T-helper 17 cell (primary cell): ENCODE measurements at places on chromosomes 5 and 9.

- DNase-seq, result no peak
Measured at GRCh38 chr9:34428325-34428958, 29.9 kb downstream of the FAM219A start.

- DNase-seq, result no peak
Measured at GRCh38 chr5:1796371-1797102, 3.1 kb downstream of the MRPL36 start.

DNA sequence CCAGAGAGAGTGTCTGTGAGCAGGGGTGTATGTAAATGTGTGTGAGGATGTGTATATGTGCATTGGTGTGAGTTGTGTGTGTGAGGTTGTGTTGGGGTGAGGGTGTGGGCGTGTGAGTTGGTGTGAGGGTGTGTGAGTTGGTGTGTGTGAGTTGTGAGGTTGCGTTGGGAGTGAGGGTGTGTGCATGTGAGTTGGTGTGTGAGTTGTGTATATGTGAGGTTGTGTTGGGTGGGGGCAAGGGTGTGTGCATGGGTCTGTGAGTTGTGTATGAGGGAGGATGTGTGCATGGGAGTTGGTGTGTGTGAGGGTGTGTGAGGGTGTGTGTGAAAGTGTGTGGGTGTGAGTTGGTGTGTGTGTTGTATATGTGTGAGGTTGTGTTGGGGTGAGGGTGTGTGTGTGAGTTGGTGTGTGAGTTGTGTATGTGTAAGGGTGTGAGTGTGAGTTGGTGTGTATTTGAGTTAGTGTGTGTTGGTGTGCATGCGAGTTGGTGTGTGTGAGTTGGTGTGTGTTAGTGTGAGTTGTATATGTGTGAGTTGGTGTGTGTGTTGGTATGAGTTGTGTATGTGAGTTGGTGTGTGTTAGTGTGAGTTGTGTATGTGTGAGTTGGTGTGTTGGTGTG is 161.6 kb upstream of the IER5L start:
- DNase-seq, result no peak

- DNase-seq, result no peak
Measured at GRCh38 chr5:14928661-14929060, 57.1 kb upstream of the ANKH start.

- DNase-seq, result no peak
Measured at GRCh38 chr9:71910650-71911060, 338 bp downstream of the ABHD17B start.

DNA sequence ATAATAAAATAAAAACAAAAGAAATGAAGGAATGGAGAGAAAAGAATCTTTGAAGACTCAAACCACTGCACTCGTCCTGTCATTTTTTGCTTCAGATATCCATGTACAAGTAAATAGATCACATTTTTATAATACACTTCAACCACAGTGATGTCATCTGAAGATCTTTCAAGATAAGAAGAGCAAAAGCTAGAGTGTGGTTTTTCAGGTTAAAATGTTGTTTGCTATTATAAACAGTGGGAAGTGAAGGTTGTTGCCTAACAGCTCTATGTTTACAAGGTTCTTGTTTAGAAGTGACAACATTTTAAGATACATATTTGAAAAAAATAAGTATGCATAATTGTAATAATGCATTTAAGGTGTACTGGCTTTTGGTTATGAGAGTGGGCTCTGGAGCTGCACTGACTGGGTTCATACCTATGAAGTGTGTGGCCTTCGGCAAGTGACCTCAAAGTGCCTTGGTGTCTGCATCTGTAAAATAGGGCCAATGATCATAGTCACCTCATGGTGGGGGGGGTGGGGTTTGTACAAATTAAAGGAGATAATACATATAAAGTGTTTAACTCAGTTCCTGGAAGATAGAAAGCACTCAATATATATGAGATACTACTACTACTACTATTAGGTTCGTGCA is 45.5 kb upstream of the IL7R start:
- no peak for DNase-seq

- DNase-seq, result no peak
Measured at GRCh38 chr9:15417626-15418025, 5.0 kb upstream of the SNAPC3 start.

DNA sequence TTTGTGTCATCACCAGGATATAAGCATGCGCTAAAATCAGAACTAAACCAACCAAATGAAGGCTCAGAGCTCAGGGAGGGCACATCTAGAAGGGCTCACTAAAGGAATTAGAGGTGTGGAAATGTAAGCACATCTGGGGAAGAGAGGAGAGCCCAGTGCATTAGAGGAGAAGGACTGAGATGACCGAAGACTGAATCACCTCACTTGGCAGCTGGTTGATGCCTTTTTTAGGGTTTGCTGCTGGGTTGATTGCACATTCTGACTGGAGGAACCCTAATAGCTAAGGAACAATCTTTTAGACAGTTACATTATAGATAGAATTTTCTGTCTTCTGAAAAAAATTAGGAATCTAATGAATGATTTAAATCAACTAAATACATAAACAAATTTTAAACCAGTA is 8.2 kb upstream of the IFNA21 start:
- DNase-seq, result no peak

GRCh38 chr9:75002422-75003023 is 25.6 kb downstream of the CARNMT1 start:
- no peak for DNase-seq

GRCh38 chr9:93648836-93649235 is 72.5 kb downstream of the PHF2 start:
- DNase-seq, result no peak

DNA sequence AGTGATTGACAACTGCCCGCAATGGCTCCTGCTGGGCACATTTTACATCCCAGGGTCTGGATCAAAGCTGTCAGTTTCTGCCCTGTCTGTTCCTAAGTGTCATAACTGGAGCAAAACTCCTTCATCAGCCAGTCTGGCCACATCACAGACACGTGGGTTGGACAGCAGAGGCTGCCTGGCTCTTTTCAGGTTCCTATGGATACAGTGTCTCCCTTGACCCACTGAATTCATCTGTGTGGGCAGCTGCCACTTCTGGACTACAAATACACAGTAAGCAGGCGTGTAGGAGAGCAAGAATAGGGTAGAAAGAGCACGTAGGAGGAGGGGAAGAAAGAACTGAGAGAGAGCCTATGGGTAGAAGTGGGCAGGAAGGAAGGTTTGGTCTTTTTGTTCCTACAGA is 238.0 kb downstream of the ENC1 start:
- DNase-seq, result no peak

- no peak for DNase-seq
Measured at GRCh38 chr9:95736891-95737522, 138.5 kb upstream of the ERCC6L2 start.

- no peak for DNase-seq
Measured at GRCh38 chr5:132022737-132023136, 11.3 kb upstream of the ACSL6 start.

DNA sequence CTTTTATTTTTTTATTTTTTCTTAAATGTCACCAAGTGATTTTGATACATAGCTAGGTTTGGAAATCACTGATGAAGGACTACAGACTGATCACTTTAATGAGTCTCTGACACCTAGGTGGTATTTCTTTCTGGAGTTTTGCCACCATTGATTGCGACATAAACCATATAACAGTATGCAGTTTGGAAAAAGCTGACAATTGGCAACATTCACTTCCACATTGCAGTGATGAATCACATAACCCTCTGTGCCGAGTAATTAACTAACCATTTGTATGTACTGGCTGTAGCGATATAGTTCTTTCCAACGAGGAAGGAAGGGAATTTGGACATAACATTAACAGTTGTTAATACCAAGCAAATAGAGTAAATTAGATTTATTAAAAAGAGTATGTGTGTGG is 222.9 kb upstream of the EFNA5 start:
- no peak for DNase-seq

DNA sequence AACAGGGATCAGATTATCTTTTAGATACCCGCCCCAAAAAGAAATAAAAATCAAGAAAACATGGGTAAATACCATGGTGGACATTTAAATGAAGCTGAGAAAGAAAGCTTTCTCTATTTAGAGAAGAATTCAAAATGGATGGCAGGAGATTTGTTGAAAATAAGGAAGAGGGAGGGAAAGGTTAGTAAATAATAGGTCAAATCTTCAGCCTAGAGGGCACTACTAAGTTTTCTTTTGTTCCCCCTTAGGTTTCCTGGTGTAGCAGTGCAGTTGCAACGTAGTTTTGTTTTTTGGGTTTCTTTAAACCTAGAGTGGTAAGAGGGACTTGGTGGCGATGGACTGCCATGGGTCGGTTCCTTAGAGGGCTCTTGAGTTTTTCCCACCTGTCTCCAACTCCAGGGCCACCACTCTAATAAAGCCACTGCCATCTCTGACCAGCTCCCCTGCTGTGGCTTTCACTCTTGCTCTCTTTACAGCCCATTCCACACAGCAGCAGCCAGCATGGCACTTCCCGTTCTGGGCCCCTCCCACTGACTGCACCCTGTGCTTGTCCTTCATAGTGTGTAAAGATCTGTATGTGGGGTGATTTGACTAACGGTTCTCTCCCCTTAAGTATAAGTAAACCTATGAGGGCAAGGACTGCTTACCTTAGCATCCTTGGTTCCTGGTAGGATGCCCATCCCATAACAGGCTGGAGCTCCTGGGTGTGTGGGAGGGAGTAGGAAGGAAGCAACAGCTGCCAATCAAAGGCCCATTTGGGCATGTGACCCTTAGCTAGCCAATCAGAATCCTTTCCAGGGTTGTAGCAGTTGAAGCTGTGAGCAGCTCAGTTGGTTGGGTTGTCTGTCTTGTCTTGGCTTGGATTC is 118.3 kb downstream of the SLC1A3 start:
- no peak for DNase-seq

DNA sequence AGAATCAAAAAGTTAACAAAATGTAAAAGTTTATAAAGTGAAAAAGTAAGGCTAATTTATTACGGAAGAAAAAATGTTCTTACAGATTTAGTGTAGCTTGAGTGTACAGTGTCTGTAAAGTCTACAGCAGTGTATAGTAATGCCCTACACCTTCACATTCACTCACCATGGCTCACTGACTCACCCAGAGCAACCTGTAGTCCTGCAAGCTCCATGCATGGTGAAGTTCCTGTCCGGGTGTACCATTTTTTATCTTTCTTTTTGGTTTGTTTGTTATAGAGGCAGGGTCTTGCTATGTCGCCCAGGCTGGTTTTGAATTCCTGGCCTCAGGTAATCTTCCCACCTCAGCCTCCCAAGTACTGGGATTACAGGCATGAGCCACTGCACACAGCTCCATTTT is 93.6 kb downstream of the MED27 start:
- no peak for DNase-seq

GRCh38 chr5:92927291-92927778 is 653.7 kb downstream of the NR2F1-AS1 start:
- DNase-seq, result no peak

- DNase-seq, result no peak
Measured at GRCh38 chr5:2744485-2744884, 7.0 kb downstream of the IRX2 start.

- no peak for DNase-seq
Measured at GRCh38 chr5:45862763-45863162, 166.6 kb upstream of the HCN1 start.

DNA sequence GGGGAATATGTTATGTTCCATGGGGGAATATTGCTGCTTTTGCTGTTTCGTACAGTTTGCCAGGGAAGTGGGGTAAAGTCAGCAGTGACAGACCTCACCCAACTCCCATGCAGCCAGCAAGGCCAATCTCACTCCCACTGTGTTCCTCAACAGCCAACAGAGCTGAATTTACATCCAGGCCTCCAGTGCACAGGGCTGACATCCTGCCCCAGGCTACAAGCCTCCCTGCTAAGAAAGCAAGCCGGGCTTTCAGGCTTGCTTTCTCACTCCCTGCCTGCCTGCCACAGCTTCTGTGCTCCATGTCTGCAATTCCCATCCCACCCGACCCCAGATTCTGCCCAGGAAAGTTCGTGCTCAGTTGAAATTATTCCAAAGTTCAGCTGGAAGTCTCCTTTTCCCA is 25.5 kb upstream of the SNCAIP start:
- no peak for DNase-seq

- DNase-seq, result no peak
Measured at GRCh38 chr5:14362491-14362890, 219.1 kb upstream of the OTULINL start.

DNA sequence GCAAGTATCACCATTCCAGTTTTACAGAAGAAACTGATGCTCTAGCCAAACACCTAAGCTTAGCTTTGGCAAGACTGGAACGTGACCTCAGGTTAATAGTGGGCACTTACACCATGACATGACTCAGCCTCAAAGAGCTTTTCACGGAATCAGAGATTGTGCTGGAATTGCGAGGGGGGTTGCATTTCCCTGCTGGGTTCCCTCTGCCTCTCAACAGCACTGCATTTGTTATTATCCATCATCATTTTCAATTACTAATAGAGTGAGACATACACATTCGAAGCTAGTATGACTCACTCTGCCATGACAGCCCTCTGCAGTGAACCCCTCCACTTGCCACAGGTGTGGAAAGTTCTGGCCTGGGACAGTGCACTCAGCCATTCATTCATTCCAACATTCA is 8.0 kb downstream of the SPOCK1 start:
- no peak for DNase-seq

DNA sequence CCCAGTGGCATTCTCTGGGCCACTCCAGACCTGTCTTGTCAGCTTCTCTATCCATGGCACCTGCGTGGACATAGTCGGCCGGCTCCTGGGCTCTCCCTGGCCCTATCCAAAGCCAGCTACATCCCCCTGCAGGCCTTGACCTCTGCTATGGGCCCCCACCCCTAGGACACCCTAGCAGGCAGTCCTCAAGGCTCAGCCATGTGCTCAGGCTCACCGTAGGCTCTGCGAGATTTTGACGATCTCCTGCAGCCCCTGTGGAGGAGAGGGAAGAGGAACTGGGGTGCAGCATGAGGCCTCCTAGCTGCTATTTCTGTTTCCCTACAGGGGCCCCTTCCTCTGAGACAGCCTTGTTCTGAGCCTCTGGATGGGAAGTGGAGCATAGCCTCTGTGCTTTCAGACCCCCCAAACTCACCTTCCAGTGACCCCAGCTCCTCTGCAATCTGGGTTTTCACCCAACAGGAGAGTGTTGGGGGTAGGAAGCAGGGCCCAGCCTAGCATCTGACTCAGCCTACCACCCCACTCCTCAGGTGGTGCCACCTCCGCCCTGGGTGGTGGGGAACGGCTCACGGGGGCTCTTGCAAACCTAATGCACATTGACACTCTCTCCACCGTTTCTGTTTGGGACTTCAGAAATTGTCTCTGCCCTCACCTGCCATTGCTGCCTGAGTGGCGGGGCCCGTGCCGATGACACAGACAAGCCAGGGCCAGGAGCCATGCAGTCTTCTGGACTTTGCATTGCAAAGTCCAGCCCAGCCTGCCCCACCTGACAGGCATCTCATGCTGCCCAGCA is 36.7 kb downstream of the HRH2 start:
- DNase-seq, result no peak
